ENCODE measurements at places on chromosomes 2 and 18.

DNA sequence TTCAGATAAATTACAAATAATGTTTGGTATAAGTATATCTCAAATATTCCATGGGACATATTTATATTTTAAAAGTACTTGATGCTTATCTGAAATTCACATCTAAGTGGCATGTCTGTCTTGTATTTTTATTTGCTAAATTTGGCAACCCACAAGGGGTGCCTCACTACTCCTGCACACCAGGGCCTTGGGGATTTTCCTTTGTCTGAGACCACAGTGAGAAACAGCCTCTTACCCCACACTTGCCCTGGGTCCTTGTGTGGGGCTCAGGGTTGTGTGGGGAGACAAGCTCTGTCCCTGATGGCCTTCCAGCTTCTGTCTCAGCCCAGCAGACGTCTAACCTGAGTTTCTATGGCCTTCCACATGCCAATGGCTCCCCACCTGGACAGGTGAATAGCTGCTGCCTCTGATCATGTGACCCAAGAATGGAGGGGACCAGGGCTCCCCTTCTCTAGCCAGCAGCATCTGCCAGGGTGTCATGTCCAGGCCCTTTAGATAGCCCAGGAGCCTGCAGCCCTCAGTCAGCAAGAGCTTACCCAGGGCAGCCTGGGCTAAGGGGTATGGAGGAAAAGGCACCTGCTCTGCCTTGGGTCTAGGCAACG, 49.5 kb upstream of the MRPL33 start:
- DNase-seq = no peak

- no peak for DNase-seq
Measured at GRCh38 chr2:160389875-160390274, 103.7 kb downstream of the RBMS1 start.

GRCh38 chr2:233037078-233037477, 4.6 kb downstream of the NEU2 start:
- DNase-seq = no peak

DNA sequence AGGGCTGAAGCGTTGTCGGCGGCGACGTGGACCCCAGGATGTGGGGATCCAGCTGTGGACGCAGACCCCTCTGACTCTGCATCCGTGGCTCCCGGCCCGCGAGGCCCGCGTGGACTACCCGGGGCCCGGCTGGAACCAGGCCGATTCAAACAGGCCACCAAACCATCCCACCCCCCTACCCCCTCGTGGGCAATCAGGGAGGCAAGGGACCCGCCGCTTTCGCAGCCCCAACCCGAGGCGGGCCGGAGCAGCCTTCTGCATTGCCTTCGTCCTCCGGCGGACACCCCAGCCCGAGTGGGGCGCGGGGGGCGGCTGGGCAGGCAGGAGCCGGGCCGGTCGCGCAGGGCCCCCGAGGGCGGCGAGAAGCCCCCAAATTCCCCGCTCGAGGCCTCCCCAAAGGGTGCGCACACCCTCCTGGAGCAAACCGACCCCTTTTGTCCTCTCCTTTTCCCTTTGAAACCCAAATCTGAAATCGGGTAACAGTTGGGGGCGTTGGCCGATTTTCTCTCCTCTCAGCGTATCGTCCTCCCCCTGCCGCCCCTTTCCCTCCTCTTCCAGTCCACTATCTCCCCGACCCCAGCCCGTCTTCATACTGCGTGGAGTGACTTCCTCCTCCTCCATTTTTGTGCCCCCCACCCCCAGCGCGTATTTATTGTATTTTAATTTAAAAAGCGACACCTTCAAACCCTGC, 7.4 kb downstream of the SP9 start:
- DNase-seq = no peak

GRCh38 chr2:197170208-197170607, 140.4 kb downstream of the ANKRD44 start:
- no peak for DNase-seq

- DNase-seq = no peak
Measured at GRCh38 chr2:74181739-74182138, 3.1 kb upstream of the MOB1A start.

GRCh38 chr2:102277202-102277700, 34.1 kb upstream of the IL1RL1 start:
- no peak for DNase-seq

GRCh38 chr2:26615336-26615859, 25.8 kb downstream of the CIB4 start:
- no peak for DNase-seq

DNA sequence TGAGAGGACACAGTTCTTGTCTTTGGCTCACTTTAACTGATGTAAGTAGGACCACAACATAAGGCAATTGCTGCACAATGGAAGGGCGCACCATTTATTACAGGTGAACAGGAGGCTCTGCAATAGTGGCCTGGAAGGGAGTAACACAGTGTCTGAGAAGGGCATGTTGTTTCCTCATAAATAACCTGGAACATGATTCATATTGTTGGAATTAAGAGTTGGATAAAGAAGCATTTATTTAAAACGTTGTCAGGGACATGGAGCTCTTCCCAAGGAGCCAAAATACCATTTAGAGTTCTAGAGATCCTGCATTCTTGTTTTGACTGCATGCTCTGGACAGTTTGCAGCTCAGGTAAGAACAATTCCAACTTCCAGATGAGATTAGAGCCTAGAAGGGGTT, 110.4 kb downstream of the PLCL1 start:
- no peak for DNase-seq

- DNase-seq = no peak
Measured at GRCh38 chr18:69161383-69162028, 239.2 kb upstream of the DOK6 start.

GRCh38 chr2:151670346-151670745, 63.9 kb downstream of the NEB start:
- DNase-seq = no peak

- no peak for DNase-seq
Measured at GRCh38 chr2:165456027-165456426, 13.5 kb upstream of the CSRNP3 start.

GRCh38 chr2:237662671-237663093, 35.3 kb downstream of the LRRFIP1 start:
- no peak for DNase-seq

DNA sequence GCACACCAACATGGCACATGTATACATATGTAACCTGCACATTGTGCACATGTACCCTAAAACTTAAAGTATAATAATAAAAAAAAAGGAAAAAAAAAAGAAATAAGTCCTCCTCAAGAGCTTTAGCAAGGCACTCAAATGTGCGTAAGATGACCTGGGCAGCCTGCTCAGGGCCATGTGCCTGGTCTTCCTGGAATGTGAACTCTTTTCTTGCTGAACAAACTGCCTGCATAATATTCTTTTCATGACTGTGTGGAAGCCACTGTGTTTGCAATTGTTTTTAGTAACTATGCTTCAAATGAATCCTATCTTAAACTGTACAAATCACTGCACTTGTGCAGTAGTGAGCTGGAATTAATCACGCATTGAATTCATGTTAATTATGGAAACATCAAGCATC, 168.1 kb upstream of the TPO start:
- no peak for DNase-seq

GRCh38 chr2:7905756-7906155, 776.1 kb upstream of the ID2 start:
- DNase-seq = no peak

- no peak for DNase-seq
Measured at GRCh38 chr18:45218436-45218835, 396.8 kb upstream of the SLC14A2 start.

- DNase-seq = no peak
Measured at GRCh38 chr2:204380141-204380881, 165.0 kb upstream of the PARD3B start.

DNA sequence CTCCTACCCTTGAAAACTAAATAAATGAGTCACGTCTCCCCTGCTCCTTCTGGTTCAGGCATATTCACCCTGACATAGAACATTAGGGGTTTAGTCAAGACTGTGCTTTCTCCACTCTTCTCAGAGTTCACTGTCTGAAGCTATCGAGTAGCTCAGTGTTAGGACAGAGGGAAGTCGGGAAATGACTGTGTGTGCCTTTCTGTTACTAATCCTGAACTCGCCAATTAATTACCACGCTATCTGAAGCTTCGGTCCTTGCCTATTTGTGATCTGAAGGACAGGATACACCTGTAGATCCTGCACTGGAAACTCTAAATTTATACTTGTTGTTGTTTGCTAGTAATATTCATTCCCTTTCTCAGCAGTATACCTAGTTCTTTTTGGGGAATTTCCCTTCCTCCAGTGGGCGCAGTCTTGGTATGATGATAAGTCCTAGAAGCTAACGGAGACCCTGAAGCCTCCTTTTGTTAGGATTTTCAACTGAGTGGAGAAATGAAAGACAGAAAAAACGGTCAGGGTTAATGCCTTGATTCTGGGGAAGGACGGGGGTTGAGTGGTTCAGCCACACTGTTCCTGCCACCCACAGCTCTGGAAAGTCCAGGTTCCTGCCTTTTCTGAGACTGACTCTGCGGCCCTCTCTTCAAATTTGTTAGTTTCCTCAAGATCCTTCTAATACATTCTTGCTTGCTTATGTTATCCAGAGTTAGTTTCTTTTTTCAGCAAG, 218.0 kb downstream of the DLGAP1 start:
- DNase-seq = no peak

DNA sequence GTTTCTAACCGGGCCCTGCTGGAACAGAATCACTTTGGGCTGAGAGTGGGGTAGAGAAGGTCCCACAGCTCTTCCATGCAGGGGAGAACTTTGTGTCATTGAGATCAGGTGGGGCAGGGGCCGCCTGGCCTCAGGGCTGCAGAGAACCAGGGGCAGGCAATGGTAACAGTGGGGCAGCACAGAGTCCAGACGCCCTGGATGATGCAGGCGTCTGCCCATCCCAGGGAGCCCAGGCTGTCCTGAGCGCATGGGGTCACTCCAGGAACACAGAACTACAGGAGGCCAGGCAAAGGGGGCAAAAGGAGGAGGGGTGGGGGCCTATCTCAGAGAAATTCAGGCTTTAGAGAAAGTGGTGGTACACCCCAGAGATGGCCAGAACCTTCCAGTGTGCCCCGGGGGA, 121.3 kb downstream of the NDUFA10 start:
- no peak for DNase-seq

DNA sequence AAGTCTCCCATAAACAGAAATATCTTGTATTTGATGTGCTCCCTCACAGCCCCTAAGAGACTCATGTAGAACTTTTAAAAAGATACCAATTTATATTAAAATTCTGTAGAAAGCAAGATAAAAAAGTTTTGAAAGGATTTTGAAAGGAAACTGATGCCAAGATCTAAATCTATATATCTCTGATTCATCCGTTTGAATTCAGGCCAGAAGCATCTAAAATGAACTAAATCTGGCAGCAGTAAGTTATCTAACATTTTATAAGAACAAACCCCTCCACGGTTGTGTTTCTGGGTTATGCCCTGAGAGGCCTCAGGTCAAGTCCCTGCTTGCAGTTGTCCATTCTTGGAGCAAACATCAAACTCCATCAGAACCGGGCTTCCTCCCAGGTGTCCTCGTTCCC, 165.8 kb downstream of the FBXO15 start:
- DNase-seq = no peak

GRCh38 chr18:5420906-5421305, 122.9 kb downstream of the EPB41L3 start:
- DNase-seq = no peak

DNA sequence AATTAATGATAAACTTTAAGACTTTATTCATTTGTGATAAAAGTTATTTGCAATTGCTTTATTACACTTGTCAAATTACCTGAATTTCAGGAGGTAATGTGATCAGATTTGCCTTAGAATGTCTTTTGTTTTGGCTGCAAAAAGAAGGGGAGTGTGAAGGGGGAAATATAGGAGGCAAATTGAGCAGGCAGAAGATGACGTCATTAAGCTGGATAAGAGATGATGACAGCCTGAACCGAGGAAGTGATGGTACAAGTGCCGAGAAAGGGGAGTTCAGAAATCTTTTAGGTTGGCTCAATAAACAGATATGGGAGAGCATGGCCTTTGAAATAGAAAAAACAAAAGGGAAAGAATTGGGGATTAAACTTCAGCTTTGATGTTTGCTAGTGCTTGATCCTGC, 73.0 kb upstream of the TTN start:
- no peak for DNase-seq

DNA sequence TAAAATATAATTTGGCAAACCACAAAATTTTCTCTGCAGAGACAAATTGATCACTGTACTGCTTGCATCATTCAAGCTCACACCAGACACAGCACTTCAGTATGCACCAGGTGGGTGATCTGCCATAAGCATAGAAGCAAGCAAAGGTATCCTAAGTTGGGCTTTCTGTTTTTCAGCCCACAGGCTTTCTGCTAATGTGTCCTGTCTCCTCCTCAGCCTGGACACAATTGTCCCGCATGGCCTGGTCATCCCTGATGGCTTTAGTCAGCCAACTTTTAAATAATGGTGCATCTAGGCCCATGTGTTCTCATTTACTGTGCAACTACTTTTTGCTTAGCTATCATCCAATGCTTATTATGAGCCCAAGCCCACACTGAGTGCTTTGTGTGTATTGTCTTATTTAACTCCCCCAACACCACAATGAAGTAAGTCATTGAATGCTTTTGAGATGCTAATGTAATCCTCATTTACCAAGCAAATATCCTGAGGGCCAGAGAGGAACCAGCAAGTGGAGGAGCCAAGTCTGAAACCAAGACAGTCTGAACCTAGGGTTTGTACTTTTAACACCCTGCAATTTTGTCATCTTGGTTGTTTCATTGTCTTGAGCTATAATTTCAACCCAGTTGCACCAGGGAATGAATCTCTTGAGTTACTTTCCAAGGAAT, 111.2 kb upstream of the SETBP1 start:
- DNase-seq = no peak

DNA sequence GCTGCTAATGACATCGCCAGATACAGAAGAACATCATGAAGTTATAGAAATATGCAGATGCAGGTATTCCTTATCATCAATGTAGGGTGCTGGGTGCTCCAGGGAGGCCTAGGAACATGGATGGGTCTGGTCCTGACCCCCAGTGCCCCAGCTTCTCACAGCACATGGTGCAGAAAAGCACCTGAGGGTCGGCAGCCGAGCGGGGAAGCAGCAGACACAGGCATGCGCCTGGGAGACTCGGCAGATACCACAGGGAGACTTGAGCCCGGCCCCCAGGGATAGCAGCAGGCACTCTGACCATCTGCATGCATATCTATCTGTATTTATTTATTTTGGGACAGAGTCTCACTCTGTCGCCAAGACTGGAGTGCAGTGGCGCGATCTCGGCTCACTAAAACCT, 43.2 kb downstream of the TMEM18 start:
- no peak for DNase-seq

- no peak for DNase-seq
Measured at GRCh38 chr2:207546822-207547221, 17.1 kb downstream of the CREB1 start.

DNA sequence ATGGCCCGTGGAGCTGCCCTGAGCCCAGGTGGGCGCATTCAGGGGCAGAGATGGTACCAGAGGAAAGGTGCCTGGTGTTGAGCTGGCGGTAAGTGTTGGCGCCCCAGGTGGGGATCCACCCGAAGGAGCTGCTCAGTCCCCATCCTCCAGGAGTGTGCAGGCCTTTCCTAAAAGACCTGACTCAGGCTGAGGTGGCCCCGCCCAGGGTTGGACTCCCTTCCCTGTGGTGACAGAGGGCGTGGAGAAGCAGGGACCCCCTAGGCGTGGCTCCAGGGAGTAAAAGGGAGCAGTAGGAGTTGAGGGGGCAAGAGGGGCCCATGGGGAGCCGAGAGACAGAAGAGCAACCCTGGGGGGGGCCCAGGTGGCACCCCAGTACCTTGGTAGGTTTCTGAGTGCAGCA, 2.4 kb downstream of the OXER1 start:
- DNase-seq = no peak

GRCh38 chr2:64524604-64525316, 632 bp downstream of the AFTPH start:
- peak; percentile 15 for DNase-seq
